Smooth muscle cell of the pulmonary artery (primary cell): ENCODE measurements at places on chromosomes 16 and 17. TPM values are rescaled to one million over a fixed set of nuclear protein-coding genes. Genes with fewer than 3 reads are reported as not detected.

Gene CACNG4
- not detected in 2 replicates for total RNA-seq

Gene WIPI1
- 114 and 145 TPM in 2 replicates for total RNA-seq

Gene SNX20
- total RNA-seq: not detected in 2 replicates

Gene TNFRSF17
- 0.10 TPM in 1 of 2 replicates, not detected in the other for total RNA-seq

Gene PNPO
- 22.6 and 25.1 TPM in 2 replicates for total RNA-seq

Gene CHAD
- total RNA-seq: not detected in 2 replicates

Gene GABARAP
- 152 and 153 TPM in 2 replicates for total RNA-seq

Gene GUCY2D
- total RNA-seq: not detected in 2 replicates

Gene CDH3
- total RNA-seq: 0.66 and 1.1 TPM in 2 replicates

Gene GPR179
- total RNA-seq: 0.07 and 0.10 TPM in 2 replicates

Gene SHISA9
- total RNA-seq: 0.03 TPM in 1 of 2 replicates, not detected in the other

Gene GNG13
- not detected in 2 replicates for total RNA-seq

Gene LITAFD
- total RNA-seq: not detected in 2 replicates

Gene SPHK1
- total RNA-seq: 43.8 and 115 TPM in 2 replicates

Gene GAS2L2
- 0.07 and 0.10 TPM in 2 replicates for total RNA-seq

Gene OMG
- total RNA-seq: 0.26 and 0.30 TPM in 2 replicates

Gene CA7
- total RNA-seq: not detected in 2 replicates

Gene MYH3
- 0.91 and 1.3 TPM in 2 replicates for total RNA-seq

Gene PFN1
- 405 and 683 TPM in 2 replicates for total RNA-seq

Gene ASB16
- 0.33 and 0.40 TPM in 2 replicates for total RNA-seq

Gene TIGD7
- total RNA-seq: 6.8 TPM in 2 replicates

Gene NATD1
- total RNA-seq: 11.2 and 16.3 TPM in 2 replicates

Gene NUPR1
- 25.6 and 31.5 TPM in 2 replicates for total RNA-seq

Gene TBX6
- 0.13 and 0.20 TPM in 2 replicates for total RNA-seq

Gene TMED6
- 0.20 and 0.23 TPM in 2 replicates for total RNA-seq

Gene C17orf78
- total RNA-seq: not detected in 2 replicates

Gene TUBD1
- total RNA-seq: 5.3 and 6.8 TPM in 2 replicates

Gene EVPLL
- total RNA-seq: not detected in 2 replicates
